ENCODE measurements at places on chromosomes 5 and 9. TPM values are rescaled to one million over a fixed set of nuclear protein-coding genes. Genes with fewer than 3 reads are reported as not detected.

DNA sequence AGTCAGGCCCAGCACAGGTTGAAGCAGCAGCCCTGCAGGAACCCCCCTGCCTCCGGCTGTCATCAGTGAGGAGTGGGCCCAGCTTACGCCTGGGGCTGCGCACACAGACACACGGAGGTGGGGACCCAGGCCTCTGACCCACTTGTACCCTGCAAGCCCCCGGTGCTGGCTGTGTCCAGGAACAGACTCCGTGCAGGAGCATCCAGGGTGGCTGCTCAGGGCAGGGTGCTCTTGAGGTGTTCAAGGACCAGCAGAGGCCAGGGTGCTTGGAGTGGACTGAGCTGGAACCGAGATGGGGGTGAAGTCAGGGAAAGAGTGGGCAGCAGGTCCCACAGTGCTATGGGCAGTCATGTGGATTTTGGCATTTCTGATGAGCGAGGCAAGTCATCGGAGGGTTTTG lies 199.5 kb downstream of the CACNA1B start:
- DNase-seq = peak; percentile 13

DNA sequence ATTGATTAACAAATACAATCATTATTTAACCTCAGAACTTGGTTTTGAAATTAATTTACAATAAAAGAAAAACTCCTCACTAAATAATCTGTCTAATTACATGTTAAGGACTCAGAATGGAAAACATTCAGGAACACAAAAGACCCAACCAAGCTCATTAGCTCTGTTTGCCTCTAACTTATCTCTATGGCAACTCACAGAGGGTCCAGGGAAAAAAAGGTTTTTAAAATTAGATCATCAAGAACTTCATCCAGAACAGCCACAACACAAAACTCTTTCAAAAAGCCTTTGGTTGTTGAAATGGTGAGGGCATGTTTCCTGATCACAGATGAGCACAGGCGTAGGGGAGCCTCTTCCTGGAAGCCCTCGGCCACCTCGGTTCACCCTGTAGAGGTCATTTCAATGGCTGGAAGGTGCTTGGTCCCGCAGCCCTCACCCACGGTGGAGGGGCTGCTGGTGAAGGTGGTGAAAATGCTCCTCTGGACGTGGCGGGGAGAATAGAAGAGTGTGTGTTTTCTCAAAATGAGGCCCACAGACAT lies 17.2 kb upstream of the TCF7 start:
- DNase-seq = no peak

GRCh38 chr5:180860887-180861822 lies at the start of gene ZFP62:
Gene ZFP62, minus strand, starts transcription at chr5:180861276. Its CDS starts 57 bp downstream, at chr5:180861219.
- DNase-seq = peak; percentile 97

DNA sequence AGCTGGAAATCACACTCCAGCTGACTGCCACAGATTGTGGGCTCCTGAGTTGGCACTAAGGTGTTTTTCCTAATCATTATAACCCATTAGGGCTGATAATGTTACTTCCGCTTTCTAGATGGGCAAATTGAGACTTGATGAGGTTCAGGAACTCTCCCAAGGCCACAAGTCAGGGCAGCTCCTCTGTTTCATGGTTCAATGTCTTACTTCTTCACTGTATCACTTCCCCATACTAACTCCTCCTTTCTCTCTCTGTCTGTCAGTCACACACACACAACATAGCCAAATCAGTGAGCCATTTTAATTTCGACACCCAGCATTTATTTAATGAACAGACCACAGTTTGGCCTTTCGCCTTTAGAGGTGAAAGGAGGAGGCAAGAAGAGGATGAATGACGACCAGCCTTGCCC lies 17.8 kb upstream of the TRAF1 start:
- DNase-seq = no peak

ENDOG gene
- 9.3 TPM for total RNA-seq

- DNase-seq = no peak
These were observed 158.0 kb upstream of the RETREG1 start for GRCh38 chr5:16774806-16775205.
